ENCODE measurements at places on chromosomes 2 and 18.
A peak's percentile ranks its signal among the peaks of the same experiment; 100 is the strongest.

DNA sequence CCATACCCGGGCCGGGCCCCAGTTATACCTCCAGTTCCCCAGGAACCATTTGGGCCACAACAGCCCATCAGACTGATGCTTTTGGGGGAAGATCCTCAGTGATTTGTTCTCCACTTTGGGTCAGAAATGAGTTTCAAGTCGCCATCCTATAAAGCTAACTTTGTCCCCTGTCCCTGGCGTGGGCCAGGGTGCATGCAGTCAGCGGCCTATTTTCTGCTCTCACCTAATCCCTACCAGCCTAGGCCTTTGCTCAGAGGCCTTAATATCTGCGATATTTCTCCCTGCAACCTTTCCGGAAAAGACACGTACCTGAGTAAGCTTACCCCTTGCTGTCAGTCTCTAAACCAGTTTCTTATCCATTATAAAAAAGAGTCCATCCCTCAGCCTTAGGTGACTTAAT lies 7.2 kb downstream of the DNMT3A start:
- no peak for DNase-seq

GRCh38 chr2:217857624-217858506 lies 144.9 kb downstream of the TNS1 start:
- no peak for DNase-seq

- no peak for DNase-seq
These were observed 441.7 kb downstream of the RNF144A start for GRCh38 chr2:7358865-7359447.

DNA sequence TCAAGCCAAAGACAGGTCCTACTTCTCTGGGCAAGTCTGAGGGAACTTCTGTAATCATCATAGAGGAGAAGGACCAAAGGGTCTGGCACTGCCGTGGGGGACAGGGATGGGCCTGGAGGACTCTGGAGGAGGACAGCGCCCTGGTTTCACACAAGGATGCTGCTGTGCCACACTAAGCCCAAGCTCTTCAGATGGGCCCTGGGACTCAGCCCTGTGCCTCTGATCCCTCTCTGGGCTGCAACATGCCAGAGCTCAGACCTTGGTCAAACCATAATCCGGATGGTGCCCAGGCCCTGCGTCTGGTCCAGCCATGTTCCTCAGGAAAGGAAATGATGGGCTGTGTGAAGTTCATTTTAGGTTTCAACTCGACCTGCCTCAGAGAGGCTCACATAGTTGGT lies 222.0 kb upstream of the COPS8 start:
- DNase-seq, result no peak

GRCh38 chr2:231660860-231661259 lies 47.5 kb upstream of the PTMA start:
- DNase-seq, result no peak

- DNase-seq, result no peak
These were observed 173.7 kb downstream of the HNMT start for GRCh38 chr2:138137949-138138348.

DNA sequence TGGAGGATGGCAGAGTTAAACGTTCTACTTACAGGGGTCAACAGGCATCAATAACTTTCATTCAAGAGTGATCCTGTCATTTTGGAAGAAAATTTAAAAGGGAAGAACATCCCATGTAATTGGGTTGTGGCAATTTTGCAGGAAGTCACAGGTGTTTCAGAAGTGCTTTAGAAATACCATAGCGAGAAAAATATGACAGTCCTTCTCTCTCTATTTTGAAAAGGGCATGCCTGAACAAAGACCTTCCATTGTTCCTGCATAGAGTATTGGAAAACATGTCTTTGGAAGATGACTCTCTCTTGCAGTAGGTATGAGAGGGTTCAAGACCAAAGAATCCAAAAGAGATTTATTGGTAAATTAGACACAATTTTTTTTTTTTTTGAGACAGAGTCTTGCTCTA lies 81.8 kb upstream of the SERTAD2 start:
- DNase-seq, result no peak

DNA sequence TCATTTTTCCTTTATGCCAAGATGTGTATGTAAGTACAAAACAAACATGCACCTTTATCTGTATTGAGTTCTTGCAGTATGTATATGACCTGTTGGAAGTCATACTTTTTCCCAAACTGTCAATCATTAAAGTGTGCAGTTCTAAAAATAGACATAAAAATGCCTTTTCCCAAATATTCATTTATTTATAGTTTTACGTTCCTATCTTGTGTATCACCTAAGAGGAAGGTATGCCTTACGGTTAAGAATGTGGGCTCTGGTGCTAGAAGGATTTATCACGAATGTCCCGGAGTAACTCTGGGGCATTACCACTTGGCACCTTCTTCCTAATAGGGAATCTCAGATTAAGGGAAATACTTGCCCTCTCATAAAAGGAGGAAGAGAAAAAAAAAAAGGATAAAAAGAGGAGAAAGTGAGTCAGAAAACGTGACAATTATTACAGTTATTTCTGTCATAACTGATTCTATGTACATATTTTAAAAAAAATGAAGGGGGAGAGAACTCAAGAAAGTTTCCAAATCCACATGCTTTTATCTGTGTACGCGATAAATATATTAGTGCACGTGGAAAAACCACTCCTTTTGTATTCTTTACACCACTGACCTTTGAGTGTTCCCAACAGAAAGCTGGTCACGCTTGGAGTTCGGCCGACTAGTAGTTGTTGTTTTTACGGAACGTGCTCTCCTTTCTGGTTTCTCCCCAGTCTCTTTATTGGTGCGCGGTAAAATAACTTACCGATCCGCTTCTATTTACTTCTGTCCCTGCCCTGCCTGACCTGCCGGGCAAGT lies 721 bp downstream of the MCEE start:
- no peak for DNase-seq

DNA sequence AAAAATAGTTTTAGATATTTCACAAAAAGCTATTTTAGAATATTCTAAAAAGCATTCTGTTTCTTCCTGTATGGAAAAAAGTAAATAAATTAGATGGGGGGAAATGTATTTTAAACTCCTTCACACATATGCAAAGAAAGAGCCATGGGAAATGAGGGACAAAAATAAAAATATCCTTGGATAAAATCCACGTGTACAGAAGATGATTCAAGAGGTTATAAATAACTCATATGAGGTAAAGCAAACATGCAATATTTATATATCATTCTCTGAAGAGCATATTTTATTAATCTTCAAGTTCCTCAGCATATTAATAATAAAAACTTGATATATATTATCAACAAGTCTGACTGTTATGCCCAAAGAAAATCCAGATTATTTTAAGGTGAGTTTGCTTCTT lies 8.8 kb upstream of the GFPT1 start:
- no peak for DNase-seq

DNA sequence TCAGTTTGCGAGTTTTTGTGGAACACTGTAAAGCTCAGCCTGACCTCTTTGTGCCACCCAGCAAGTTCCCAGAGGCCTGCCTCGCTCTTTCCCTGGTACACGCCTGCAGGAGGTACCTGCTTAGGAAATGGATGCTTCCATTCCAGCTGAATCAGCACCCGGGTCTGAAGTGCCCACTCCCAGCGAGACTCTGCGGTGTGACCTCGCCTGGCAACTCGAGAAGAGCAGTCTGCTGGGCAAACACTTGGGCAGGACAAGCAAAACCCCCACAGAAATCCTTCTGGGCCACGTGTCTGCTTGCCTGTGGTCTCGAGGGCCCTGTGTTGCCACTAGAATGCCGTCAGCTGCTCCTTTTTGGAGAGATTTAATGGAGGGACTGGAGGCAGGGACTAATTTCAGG lies 127.6 kb downstream of the MAPK4 start:
- no peak for DNase-seq

- DNase-seq, result no peak
These were observed 112.5 kb upstream of the CXCR4 start for GRCh38 chr2:136230464-136230863.

- peak; percentile 43 for DNase-seq
These were observed 68.0 kb upstream of the RIOK3 start for GRCh38 chr18:23384778-23385736.

DNA sequence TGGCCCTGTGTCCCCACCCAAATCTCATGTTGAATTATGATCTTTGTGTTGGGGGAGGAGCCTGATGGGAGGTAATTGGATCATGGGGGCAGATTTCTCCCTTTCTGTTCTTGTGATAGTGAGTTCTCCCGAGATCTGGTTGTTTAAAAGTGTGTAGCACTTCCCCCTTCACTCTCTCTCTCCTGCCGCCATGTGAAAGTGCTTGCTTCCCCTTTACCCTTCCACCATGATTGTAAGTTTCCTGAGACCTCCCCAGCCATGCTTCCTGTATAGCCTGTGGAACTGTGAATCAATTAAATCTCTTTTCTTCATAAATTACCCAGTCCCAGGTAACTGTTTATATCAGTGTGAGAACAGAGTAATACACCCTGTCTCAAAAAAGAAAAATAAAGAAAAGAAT lies 25.5 kb downstream of the LRRFIP1 start:
- DNase-seq, result no peak

- no peak for DNase-seq
These were observed 203.8 kb upstream of the SYT4 start for GRCh38 chr18:43481069-43481468.

- DNase-seq, result no peak
These were observed 11.2 kb upstream of the SH3RF3 start for GRCh38 chr2:109117780-109118179.

GRCh38 chr2:106197878-106198277 lies 3.8 kb upstream of the UXS1 start:
- no peak for DNase-seq

DNA sequence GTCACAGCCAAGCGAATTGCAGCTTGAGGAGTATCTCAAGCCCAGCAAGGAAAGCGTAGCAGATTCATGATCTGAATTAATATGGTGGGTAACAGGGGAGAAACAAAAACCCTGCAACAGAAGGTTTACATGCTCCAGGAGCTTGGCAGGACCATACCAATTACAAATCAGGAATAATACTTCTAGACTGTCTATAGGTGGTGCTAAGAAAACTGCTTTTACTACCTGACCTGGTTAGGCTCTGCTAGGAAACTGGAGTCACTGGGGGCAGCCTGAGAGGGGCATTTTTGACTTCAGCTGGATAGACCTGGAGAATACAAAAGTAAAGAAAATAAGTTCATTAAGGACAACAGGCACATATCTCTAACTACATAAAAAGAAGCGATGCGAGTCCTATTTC lies 24.6 kb upstream of the SPOPL start:
- no peak for DNase-seq

DNA sequence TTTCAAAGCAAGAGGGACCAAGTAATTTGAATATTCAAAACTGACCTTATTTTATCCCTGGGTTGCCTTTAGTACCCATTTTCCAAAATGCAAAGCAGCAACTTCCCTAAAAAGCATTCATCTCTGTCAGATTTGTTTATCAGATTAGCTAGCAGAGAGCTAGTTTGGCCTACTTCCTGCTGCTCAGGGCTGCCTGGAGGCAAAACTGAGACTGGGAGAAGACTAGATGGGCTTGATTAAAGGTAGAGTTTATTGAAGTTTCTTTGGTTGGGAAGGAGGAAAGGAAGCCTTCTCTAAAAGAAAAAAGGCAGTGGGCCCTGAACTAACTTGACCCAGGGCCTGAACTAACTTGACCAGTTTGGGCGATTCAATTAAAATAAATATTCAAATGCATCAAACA lies 426.1 kb upstream of the FAM98A start:
- DNase-seq, result no peak
